ENCODE measurements at places on chromosomes 13 and 19.
A peak's percentile ranks its signal among the peaks of the same experiment; 100 is the strongest.

DNA sequence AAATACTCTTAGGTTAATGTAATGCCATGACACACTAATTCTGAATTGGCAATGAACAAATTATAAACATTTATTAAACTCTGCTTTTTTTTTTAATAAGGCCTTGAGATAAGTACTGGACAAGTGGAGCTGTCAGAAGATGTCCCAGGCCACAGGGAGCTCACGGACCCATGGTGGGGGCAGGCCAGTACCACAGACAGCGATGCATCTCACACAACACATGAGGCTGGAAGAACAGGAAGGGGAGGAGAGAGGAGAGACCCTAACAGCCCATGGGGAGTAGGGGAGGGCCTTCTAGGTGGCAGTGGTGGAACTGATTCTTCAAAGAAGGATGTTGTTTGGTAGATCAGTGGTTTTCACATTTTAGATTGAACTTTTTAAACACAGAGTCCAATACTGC lies 128.4 kb downstream of the LHFPL6 start:
- DNase-seq = no peak

DNA sequence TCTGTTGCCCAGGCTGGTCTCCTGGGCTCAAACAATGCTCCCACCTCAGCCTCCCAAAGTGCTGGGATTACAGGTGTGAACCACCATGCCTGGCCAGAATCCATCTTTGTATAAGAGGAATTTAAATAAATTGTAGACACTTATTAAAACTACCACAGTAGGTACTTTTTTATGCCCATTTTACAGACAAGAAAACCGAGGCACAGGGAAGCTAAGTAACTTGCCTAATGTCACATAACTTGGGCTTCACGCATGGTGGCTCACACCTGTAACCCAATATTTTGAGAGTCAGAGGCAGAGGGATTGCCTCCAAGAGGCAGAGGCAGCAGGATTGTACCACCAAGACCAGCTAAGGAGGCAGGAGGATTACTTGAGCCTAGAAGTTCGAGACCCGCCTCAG lies 22.7 kb upstream of the CALM3 start:
- DNase-seq = no peak

GRCh38 chr19:29321116-29321515 lies 108.2 kb upstream of the UQCRFS1 start:
- no peak for DNase-seq

DNA sequence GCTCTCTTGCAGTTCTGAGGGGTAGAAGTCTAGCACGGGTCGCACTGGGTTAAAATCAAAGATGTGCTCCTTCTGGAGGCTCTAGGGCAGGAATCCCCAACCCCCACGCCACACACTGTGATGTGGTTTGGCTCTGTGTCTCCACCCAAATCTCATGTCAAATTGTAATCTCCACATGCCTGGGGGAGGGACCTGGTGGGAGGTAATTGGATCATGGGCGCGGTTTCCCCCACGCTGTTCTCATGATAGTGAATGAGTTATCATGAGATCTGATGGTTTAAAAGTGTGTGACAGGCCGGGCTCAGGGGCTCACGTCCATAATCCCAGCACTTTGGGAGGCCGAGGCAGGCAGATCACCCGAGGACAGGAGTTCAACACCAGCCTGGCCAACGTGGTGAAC lies 26.6 kb upstream of the CALM3 start:
- peak; percentile 17 for DNase-seq

DNA sequence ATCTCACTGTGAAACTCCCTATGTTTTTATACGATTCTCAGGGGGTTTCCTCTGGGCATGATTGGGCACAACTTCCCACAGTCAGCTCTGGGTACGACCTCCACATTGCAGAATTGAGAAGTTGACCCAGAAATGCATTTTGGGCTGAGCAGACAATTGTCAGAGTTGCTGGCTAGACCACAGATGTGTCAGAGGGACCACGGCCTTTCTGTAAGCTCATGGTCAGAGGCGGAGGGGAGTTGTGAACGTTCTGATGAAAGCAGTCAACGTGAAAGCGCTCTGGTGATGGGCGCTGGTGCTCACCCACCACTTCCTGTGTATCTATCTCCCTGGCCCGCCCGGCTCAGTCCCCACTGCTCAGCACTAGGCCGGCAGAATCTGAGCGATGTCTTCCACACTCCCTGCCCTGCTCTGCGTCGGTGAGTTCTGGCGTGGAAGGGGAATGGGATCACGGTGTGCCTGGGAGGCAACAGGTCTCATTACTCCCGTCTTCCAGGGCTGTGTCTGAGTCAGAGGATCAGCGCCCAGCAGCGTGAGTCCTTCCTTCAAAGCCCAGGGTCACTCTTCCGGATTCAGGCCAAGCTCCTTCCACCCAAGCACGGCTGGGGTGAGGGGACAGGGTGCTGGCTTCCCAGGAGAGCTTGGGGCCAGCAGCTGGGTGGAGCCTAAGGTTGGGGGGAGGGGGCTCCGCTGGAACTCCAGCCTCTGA lies at the start of gene NCR1:
Gene NCR1, plus strand, starts transcription at position 346 of the 709 bp plus-strand sequence. Its CDS starts 40 bp downstream, at position 386.
- DNase-seq = peak; percentile 25

- no peak for DNase-seq
These were observed 1419.4 kb upstream of the SPRY2 start for GRCh38 chr13:81760316-81760715.

DNA sequence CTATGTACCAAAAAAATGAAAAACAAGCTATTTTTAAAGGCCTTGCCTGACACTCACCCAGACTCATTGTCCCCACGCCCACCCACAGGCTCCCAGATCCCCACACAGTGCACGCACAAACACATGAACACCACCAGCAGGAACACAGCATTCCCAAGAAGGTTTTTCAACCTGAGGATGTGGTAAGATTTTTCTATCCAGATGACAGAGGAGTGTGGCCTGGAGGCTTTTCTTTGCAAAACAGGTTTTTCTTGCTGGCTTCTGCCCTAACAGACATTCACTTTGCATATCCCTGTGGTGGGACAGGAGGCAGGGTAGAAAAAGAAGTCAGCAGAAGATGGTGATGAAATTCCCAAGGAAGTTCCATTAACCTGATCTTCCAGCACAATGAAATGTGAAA lies 97.8 kb downstream of the KLF12 start:
- DNase-seq = no peak

DNA sequence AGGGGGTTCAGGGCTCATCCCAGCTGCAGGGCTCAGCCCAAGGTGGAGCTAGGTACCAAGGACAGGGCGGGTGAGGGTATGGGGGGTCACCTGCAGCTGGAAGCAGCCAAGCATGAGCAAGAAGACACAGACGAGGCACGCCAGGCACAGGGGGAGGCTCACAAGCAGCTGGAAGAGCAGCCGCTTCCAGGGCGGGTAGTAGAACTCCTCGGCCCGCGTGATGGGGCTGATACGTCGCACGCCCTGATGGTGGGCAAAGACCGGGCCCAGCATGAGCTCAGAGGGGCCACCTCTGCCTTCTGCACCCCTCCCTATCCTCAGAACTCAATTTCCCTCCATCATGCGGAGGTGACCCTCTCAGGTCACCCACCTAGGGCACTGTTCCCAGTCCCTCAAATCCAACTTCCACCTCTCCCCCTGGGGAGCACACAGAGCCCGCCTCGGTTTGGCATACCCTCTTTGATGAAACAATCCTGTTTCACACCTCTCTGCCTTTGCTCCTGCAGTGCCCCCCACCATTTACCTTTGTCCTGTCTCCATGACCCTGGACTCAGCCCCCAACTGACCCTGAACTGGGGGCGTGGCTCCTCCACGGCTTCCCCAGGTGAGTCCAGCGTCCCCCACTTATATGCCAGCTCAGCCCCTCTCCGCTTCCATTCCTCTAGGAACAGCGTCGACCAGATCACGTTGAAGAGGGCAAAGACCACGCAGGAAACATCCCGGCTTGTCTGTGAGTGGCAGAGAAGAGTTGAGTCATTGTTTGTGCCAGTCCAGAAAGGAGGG lies 4.2 kb downstream of the ANO8 start:
- no peak for DNase-seq

GRCh38 chr13:75661443-75661842 lies 25.3 kb downstream of the LMO7 start:
- no peak for DNase-seq

GRCh38 chr13:27942972-27943371 lies 23.2 kb downstream of the PDX1 start:
- DNase-seq = no peak

- no peak for DNase-seq
These were observed 90.2 kb upstream of the UQCRFS1 start for GRCh38 chr19:29303069-29303718.

GRCh38 chr19:35253316-35254286 lies 4.8 kb downstream of the LSR start:
- no peak for DNase-seq

GRCh38 chr19:11843722-11844121 lies 4.8 kb upstream of the ZNF439 start:
- no peak for DNase-seq

GRCh38 chr13:103100830-103101229 lies 34.6 kb upstream of the SLC10A2 start:
- no peak for DNase-seq

- no peak for DNase-seq
These were observed 475 bp upstream of the ZC3H4 start for GRCh38 chr19:47113850-47114651.

GRCh38 chr13:40812102-40812501 lies 22.7 kb downstream of the SLC25A15 start:
- DNase-seq = no peak

- DNase-seq = no peak
These were observed 3.3 kb upstream of the C3 start for GRCh38 chr19:6723738-6724137.

DNA sequence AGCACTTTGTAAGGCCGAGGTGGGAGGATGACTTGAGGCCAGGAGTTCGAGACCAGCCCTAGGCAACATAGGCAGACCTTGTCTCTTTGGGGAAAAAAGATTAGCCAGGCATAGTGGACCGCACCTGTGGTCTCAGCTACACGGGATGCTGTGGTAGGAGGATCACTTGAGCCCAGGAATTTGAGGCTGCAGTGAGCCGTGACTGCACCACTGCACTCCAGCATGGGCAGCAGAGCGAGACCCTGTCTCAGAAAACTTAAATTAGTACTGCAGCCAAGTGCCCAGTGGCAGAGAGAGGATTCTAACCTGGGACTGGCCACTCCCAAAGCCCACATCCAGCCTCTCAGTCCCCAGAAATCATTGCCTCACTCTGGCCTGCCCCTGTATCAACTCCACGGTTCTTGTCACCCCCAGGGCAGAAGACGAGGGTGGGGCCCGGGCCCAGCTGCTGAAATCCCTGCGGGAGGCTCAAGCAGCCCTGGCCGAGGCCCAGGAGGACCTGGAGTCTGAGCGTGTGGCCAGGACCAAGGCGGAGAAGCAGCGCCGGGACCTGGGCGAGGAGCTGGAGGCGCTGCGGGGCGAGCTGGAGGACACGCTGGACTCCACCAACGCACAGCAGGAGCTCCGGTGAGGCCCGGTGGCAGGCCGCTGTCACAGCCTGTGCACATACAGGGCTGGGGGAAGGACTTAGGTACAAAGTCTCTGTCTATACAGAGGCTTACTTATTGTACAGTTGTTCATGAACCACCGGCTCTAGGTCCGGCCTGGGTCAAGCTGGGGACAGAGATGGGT lies 53.4 kb downstream of the KCNC3 start:
- DNase-seq = no peak

DNA sequence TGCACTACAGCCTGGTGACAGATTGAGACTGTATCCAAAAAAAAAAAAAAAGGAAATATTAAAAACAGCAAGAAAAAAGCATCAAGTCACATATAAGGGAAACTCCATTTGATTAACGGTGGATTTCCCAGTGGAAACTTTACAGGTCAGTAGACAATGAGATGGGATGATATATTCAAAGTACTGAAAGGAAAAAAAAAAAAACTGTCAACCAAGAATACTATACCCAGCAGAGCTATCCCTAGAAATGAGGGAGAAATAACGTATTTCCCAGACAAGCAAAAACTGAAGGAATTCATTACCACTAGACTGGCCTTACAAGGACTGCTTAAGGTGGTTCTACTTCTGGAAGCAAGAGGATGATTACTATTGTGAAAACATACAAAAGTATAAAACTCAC lies 87.4 kb downstream of the C1QTNF9 start:
- DNase-seq = no peak

DNA sequence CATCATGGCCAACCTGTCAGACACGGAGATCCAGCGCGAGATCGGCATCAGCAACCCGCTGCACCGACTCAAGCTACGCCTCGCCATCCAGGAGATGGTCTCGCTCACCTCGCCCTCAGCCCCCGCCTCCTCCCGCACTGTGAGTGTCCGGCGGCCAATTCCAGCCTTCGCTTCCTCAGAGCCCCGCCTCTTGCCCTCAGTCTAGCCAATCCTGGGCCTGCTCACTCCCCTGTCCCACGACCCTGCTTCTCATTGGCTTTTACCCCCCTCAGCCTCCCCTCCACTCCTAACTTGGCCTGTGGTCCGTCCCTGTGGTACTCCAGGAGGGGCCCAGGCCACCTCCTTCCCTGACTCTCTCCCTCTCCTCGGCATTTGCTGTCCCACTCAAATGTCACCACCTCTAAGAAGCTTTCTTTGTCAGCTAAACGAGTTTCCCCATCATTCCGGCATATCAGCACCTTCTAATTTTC lies 12.3 kb downstream of the HRC start:
- no peak for DNase-seq

GRCh38 chr19:47520343-47520806 lies 5.5 kb upstream of the NAPA start:
- no peak for DNase-seq

DNA sequence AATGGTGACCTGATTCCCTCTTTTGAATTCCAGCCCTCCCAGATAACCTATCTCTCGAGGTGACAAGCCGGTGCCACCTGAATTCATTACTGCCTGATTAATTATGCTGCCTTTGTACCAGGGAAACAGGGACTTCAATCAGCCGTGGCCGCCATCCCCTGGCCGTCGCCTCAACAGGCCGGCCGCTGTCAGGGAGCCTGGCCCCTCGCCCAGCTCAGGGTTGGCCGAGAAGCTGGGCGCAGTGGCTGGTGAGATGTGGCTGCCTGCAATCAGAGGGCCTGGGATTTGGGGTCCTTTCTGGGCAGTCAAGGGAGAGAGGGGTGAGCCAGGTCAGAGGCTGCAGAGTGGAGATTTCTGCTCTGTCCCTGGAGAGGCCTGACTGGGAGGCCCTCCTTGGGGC lies 91.2 kb downstream of the KCTD15 start:
- no peak for DNase-seq

DNA sequence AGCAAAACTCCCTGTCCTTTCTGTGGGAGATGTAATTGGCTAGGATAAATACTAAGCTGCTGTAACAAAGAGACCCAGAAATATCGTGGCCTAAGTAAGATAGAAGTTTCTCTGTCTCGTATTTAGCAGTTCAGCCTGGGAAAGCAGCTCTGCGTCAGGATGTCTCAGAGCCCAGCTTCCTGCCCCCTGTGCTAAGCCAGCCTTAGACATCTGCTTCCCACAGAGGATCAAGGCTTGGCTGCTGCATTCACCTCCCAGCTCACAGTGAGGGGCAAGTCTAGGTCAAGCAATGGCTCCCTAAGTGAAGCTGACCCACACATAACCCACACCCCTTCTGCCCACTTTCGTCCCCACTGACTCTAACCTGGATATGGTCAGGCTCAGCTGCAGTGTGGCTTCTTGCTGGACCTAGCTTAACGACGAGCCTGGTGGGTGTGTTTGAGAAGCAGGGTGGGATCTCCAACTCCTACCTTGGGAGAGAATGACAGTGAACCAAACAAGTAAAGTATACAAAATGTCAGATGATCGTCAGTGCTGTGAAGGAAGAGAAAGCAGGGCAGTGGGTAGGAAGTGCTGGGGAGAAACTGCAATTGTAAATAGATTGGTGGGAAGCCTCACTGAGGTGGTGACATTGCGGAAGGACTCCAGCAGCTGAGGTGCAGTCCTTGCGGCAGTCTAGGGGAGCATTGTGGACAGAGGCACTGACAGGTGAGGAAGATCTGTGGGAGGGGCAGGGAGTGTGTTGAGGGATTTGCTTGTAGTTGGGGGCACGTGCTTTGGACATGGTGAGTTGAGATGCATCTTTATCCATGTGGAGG lies 82.9 kb downstream of the TNFRSF19 start:
- no peak for DNase-seq
